ENCODE measurements at places on chromosomes 6 and 20.
A peak's percentile ranks its signal among the peaks of the same experiment; 100 is the strongest.

DNA sequence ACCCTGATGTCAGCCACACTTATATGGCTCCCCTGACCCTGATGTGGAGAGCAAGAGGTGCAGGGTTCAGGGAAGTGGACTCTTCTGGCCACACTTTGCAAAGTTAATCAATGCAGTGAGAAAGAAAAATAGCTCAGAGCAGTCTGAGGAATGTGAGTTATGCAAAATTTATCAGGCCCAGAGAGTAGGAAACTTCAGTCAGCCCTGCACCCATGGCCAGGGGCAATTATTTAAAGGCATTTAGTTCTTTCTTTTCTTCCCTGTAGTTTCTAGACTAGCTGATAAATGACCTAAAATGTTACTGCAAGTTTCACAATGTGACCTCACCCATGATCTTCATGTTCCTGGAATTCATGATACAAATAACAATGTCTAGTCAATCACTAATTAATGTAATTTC is 143.7 kb upstream of the GGTLC1 start:
- no peaks in the 10 kb centered on the region for H3K4me1 ChIP-seq
- no peaks in the 10 kb centered on the region for H3K36me3 ChIP-seq
- DNase-seq = no peak
- H3K27me3 ChIP-seq = no peaks in the 10 kb centered on the region

- no peaks in the 10 kb centered on the region for H3K27me3 ChIP-seq
- no peak overlapping the region for H3K4me3 ChIP-seq
- peaks cover 2% of the 10 kb centered on the region for H3K4me1 ChIP-seq
- no peaks in the 10 kb centered on the region for H3K36me3 ChIP-seq
Measured at GRCh38 chr6:169945117-169945516, 193.7 kb downstream of the ERMARD start.

- no peaks in the 10 kb centered on the region for H3K4me1 ChIP-seq
- H3K27ac ChIP-seq = no peak overlapping the region
- no peaks in the 10 kb centered on the region for H3K36me3 ChIP-seq
Measured at GRCh38 chr6:3006476-3006875, 6.8 kb downstream of the NQO2 start.

DNA sequence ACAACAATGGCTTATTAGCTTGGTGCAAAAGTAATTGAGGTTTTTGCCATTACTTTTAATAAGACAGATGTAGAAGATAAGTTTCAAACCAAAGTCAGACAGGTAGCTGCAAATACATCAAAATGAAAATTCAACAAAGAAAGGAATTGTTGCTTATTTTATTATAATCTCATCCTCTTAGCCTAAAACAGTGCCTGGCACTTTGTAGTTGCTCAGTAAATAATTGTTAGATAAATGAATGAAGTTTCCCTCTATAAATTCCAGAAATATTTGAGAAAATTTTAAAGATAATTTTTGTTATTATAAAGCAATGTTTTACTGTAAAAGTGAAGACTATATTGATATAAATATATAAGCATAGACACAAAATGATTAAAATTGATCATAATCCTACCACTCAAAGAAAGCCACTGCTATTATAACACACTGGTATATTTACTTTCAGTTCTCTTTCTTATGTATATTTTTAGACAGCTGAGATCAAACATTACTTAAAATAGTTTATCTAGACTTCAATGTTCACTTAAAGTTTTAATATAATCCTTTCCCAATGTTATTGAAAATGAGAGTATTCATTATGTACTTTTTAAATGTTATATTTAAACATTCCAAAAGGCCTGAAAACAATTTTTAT is 42.5 kb downstream of the SESN1 start:
- no peak for DNase-seq
- H3K27ac ChIP-seq = no peak overlapping the region
- no peak overlapping the region for H3K4me3 ChIP-seq
- H3K4me1 ChIP-seq = peaks cover 1% of the 10 kb centered on the region
- no peaks in the 10 kb centered on the region for H3K36me3 ChIP-seq

- no peaks in the 10 kb centered on the region for H3K27me3 ChIP-seq
- no peak overlapping the region for H3K27ac ChIP-seq
- no peaks in the 10 kb centered on the region for H3K4me1 ChIP-seq
- DNase-seq = peak; percentile 28
- no peaks in the 10 kb centered on the region for H3K36me3 ChIP-seq
Measured at GRCh38 chr20:64237316-64237715, 18.2 kb upstream of the PCMTD2 start.

DNA sequence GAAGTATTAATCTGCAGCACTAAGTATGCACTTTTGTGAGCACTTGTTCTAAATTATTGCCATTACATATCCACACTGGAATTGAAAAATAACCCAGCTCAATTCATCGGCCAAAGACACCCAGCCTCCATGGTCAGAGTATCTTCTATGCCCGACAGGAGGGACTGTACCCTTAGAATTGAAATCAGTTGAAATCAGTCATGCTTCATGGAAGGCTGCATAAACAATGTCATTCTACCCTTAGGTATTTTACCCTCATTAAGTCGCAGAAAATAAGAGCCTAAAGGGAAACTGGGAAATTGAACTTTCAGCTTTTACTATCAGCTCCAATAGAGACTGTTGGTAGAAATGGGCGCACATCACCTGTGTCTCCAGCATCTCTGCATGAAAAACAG is 2.9 kb upstream of the RAMACL start:
- no peaks in the 10 kb centered on the region for H3K27me3 ChIP-seq
- DNase-seq = no peak
- no peaks in the 10 kb centered on the region for H3K4me1 ChIP-seq
- H3K4me3 ChIP-seq = no peak overlapping the region

GRCh38 chr6:98067375-98067774 is 767.0 kb upstream of the POU3F2 start:
- H3K27ac ChIP-seq = no peak overlapping the region
- no peaks in the 10 kb centered on the region for H3K4me1 ChIP-seq
- H3K27me3 ChIP-seq = no peaks in the 10 kb centered on the region
- H3K36me3 ChIP-seq = no peaks in the 10 kb centered on the region

DNA sequence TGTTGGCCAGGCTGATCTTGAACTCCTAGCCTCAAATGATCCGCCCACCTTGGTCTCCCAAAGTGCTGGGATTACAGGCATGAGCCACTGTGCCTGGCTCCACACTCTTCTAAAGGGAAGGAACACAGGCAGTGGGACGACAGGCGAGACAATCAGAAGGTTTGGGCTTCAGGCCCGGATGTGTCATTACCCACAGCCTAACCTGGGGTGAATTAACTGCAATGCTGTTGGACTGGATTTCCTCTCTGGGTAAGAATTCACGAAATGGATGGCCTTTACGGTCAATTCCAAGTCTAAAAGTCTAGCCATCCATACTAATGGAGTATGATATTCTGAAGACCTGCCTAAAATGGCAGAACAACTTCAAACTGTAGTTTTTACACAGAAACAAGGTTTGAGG is 83.7 kb upstream of the CCDC28A start:
- no peak for DNase-seq
- no peak overlapping the region for H3K27ac ChIP-seq
- H3K4me3 ChIP-seq = no peak overlapping the region

GRCh38 chr6:147282566-147282959 is 78.3 kb downstream of the STXBP5 start:
- H3K36me3 ChIP-seq = no peaks in the 10 kb centered on the region
- H3K27ac ChIP-seq = no peak overlapping the region
- H3K27me3 ChIP-seq = no peaks in the 10 kb centered on the region
- H3K4me3 ChIP-seq = no peak overlapping the region

- no peaks in the 10 kb centered on the region for H3K4me1 ChIP-seq
- no peak overlapping the region for H3K27ac ChIP-seq
- H3K36me3 ChIP-seq = no peaks in the 10 kb centered on the region
- no peaks in the 10 kb centered on the region for H3K27me3 ChIP-seq
- no peak overlapping the region for H3K4me3 ChIP-seq
Measured at GRCh38 chr6:25553502-25553901, 98.5 kb upstream of the SCGN start.

GRCh38 chr6:57207872-57208271 is 14.2 kb downstream of the RAB23 start:
- no peak for DNase-seq
- H3K4me3 ChIP-seq = no peak overlapping the region
- H3K27me3 ChIP-seq = no peaks in the 10 kb centered on the region
- H3K4me1 ChIP-seq = no peaks in the 10 kb centered on the region
- no peak overlapping the region for H3K27ac ChIP-seq

DNA sequence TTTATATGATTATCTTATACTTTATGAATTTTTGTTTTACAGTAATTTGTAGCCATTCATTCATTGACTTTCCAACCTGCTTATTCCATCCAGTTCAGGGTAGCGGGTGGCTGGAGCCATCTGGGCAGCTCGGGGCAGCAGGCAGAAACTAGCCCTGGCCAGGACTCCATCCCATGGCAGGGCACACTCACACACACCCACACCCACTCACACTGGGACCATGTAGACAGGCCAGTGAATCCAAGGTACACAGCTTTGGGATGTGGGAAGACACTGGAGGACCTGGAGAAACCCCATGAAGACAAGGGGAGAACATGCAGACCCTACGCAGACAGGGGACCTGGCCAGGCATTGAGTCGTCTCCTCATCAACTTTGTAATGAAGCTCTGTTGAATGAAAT is 84.8 kb downstream of the ADGRG6 start:
- no peak for DNase-seq
- H3K27me3 ChIP-seq = no peaks in the 10 kb centered on the region
- H3K27ac ChIP-seq = no peak overlapping the region
- H3K36me3 ChIP-seq = no peaks in the 10 kb centered on the region

- H3K4me3 ChIP-seq = no peak overlapping the region
- DNase-seq = no peak
- H3K27ac ChIP-seq = no peak overlapping the region
- no peaks in the 10 kb centered on the region for H3K27me3 ChIP-seq
Measured at GRCh38 chr6:46628976-46629375, 23.6 kb downstream of the CYP39A1 start.

GRCh38 chr20:46804126-46804525 is 90.5 kb upstream of the EYA2 start:
- no peak overlapping the region for H3K4me3 ChIP-seq
- H3K27ac ChIP-seq = no peak overlapping the region
- no peaks in the 10 kb centered on the region for H3K36me3 ChIP-seq
- no peaks in the 10 kb centered on the region for H3K4me1 ChIP-seq
- no peak for DNase-seq

DNA sequence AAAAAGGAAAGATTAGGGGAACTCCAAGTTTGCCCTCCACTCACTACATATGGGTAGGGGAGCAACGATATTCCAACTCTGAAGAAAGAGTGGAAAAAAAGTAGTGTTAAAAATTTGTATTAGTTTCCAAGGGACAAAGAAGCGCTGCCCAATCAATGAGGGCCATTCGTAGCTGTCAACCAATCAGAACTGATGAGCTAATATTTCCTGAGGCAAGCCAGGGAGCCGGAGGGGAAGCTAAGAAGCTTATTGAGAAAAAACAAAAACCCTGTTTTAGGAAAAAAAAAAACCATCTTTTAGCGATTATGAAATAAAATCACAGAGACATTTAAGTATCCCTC is 59.5 kb downstream of the TRIM38 start:
- peak overlapping the region; percentile 80 for H3K27ac ChIP-seq
- H3K27me3 ChIP-seq = no peaks in the 10 kb centered on the region
- H3K4me3 ChIP-seq = peak overlapping the region; percentile 94

GRCh38 chr6:114581293-114581692 is 238.5 kb upstream of the HS3ST5 start:
- H3K4me1 ChIP-seq = no peaks in the 10 kb centered on the region
- no peaks in the 10 kb centered on the region for H3K36me3 ChIP-seq
- no peak for DNase-seq
- no peak overlapping the region for H3K4me3 ChIP-seq

DNA sequence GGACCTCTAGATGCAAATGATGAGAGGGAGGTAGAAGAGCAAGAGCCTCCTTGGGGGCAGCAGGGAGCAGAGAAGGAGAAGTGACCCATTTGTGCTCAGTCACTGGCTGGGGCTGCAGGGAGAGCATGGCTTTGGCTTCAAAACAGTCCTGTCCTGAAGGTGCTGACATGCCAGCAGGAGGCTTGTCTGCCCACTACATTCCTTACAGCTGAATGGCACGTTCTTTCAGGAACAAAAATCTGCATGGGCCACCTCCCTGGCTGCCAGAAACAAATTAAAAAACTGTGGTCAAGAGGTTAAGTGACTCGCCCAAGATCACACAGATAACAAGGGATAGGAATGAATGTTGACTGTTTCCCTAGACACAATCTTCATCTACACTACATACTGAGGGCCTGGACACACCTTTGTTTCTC is 188.8 kb downstream of the HIVEP2 start:
- no peak for DNase-seq
- no peaks in the 10 kb centered on the region for H3K4me1 ChIP-seq
- H3K27ac ChIP-seq = no peak overlapping the region
- no peaks in the 10 kb centered on the region for H3K27me3 ChIP-seq
- no peaks in the 10 kb centered on the region for H3K36me3 ChIP-seq

DNA sequence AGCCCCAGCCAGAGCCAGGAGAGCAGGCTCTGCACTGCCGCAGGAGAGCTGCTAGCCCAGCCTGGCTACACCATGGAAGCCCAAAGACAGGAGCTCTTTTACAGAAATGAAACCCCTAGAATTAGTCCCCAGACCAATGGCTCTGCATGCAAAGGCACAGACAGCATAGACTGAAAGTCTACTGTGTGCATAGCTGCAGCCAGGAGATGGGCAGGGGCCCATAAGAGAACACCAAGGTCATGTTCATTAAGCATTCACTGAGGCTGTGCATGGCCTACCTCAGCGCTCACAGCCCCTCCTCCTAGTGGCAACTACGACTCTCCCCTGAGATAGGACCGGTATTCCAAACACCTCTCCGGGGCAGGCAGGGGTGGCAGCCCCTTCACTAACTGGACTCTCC is 34.9 kb downstream of the SNX5 start:
- peaks cover 18% of the 10 kb centered on the region for H3K4me1 ChIP-seq
- no peak for DNase-seq
- H3K36me3 ChIP-seq = no peaks in the 10 kb centered on the region

DNA sequence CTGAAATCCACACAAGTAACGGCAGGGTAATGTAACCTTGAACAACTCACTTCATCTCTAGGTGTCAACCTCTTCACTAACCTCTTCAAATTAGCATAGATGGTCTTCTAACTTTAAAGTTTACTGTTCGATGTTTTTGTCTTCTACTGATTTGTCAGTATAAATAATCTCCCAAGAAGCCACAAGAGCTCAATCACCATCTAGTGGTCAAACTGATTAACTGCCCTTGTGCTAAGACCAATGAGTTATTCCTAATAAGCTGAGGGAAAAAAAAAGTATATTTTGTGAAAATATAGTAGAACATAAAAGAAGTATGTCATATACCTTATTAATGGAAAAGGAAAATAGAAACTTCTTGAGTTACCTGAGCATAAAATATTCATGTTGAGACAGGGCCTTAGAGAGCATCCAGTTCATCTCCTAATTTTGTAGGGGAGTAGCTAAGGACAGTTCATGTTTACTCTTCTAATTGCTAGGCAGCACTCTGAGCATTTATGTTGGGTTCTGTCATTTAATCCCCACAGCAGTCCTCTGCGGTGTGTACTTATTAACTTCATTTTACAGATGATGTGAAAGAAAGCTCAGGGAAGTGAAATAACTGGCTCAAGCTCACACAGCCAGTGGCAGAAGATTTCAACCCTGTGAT is 317.1 kb downstream of the ESR1 start:
- H3K27me3 ChIP-seq = no peaks in the 10 kb centered on the region
- H3K4me1 ChIP-seq = peaks cover 8% of the 10 kb centered on the region
- H3K27ac ChIP-seq = no peak overlapping the region
- DNase-seq = no peak
- H3K4me3 ChIP-seq = no peak overlapping the region

Measured in ovary (tissue), 10 donors.